ENCODE measurements at places on chromosomes 3 and 15. TPM values are rescaled to one million over a fixed set of nuclear protein-coding genes. Genes with fewer than 3 reads are reported as not detected.

The C15orf61 gene
- 7.6 TPM for total RNA-seq

DNA sequence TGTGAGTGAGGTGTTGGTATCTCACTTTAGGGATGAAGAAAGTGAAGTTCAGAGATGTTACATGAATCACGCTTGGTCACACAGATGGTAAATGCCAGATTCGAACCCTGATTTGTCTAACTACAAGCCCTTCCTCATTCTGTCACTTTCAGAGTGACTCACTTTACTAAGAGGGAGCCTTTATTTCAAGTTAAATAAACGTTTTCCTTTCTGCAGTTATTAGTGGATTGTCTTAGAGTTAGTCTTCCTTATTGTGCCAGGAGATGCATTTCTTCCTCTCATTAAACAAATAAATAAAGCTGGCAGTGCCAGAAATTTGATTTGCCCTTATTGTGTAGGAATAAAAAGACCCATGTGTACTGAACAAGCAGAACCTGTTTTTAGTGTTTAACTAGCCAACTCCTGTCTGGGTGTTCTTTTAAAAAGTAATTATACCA, 162.5 kb downstream of the AKAP13 start:
- no peak for DNase-seq

DNA sequence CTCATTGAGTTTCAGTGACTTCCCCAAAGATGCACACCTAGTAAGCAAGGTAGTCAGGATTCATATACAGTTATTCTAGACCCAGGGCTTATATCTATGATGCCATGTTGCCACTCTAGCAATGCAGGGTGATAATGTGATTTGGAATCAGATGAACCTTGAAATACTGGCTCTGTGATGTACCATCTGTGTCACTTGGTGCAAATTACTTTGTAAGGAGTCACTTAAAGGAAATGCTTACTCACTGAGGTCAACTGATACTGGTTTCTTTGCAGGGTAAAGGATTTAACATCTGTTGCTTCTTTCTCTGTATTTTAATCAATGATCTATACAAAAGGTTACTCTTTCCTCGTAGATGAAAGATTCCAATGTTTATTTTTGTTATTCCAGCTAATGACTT, 10.8 kb downstream of the ASB14 start:
- no peak for DNase-seq

The IDH2 gene
- total RNA-seq: 455 TPM

The ADAMTS9 gene
- 53.6 TPM for total RNA-seq

DNA sequence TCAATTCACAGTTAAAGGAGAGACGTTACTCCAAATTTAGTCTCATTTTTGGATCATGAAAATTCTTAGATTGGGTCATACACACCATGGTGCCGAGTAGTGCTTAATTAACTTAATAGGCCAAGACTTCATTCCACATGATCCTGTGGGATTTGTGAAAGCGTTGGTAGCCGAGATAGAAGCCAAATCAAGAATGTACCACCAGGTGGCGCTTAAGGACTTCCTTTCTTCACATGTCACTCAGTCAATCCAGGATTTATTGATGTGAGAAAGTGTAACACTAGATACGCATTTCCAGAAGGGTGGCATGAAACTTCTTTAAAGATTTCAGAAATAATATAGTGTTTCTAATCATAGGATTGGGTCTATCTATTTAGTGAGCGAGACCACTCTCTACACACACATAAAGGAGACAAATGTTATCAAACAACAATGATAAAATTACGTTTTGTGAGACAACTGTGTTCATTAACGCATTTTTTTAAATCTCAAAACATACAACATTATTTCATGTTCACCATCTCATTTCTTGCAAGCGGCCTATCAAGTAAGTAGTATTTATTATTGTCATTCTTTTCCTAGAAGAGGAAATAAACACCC, 436.1 kb downstream of the CHL1 start:
- no peak for DNase-seq

The HMG20A gene
- 36.0 TPM for total RNA-seq

The CCR8 gene
- total RNA-seq: not detected

- DNase-seq: no peak
These were observed 27.9 kb upstream of the PRR23E start for GRCh38 chr3:127165036-127165435.

DNA sequence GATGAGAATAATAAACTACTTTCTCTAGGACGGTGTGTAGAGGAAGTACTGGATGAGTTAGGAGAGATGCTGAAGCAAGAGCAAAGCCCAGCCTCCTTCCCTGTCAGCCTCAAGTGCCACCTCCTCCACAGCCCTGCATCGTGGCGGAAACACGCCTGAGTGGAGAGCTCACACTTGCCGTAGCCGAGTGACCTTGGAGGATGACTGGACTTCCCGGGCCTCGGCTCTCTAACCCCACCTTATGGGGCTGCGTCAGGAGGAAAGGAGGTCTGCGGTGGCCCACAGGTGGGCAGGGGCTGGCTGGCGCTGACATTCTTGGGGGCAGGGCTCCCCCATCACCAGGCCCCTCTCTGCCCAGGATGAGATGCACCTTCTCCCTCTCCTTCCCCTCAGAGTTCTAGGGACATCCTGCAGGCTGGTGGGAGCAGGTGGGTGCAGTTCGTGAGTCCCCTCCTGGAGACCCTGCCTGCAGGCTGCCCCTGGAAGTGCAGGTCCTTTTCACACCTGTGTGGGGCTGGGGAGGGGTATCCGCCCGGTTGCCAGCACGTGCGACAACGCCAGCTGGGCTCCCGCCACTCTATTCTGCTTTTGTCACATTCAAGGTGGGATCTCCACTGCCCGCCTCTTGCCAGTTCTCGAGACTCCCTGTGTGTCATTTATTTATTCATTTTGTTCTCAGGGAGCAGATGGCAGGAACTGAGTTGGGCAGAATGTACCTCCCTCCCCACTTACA, 175.2 kb downstream of the MEGF11 start:
- DNase-seq: peak; percentile 65

DNA sequence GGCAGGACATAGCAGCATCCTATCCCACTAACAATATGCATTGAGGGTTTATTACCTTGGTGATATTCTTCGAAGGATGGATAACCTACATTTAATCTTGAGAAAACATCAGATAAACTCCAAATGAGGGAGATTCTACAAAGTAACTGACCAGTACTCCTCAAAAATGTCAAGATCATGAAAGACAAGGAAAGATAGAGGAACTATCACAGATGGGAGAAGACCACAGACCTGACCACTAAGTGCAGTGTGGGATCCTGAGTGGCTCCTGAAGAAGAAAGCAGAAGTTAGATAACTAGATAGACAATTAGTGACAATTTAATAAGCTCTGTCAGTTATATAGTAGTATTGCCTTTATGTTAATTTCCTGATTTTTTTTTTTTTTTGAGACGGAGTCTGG, 17.7 kb upstream of the CGNL1 start:
- DNase-seq: no peak

- DNase-seq: no peak
These were observed 201.3 kb downstream of the RBMS3 start for GRCh38 chr3:29481969-29482767.

The SEMA5B gene
- total RNA-seq: 21.1 TPM

- no peak for DNase-seq
These were observed 52.4 kb upstream of the MRPS22 start for GRCh38 chr3:139291276-139292051.

The PDE8A gene
- 28.2 TPM for total RNA-seq
